Breast epithelium (tissue), 4 donors: ENCODE measurements at places on chromosomes 13 and 19.

GRCh38 chr19:2287585-2288337 lies 5.8 kb upstream of the PEAK3 start:
- DNase-seq: no peak
- no peak overlapping the region for H3K4me3 ChIP-seq
- no peak overlapping the region for H3K27ac ChIP-seq
- H3K4me1 ChIP-seq: peaks cover 21% of the 10 kb centered on the region

DNA sequence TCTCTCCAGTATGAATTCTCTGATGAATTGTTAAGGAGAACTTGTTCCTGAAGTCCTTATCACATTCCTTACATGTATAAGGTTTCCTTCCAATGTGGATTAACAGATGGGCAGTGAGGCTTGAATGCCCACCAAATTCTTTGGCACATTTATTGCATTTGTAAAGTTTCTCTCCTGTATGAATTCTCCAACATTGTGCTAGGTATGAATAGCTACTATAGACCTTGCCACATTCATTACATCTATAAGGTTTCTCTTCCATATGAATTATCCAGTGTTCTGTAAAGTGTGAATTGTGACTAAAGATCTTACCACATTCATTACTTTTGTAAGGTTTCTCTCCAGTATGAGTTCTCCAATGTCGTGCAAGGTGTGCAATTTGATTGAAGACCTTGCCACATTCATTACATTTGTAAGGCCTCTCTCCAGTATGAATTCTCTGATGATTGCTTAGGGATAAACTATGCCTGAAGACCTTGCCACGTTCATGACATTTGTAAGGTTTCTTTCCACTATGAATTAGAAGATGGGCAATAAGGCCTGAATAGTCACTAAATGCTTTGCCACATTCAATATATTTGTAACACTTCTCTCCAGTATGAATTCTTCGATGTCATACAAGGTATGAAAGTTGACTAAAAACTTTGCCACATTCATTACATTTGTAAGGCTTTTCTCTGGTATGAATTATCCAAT lies 20.4 kb downstream of the ZNF578 start:
- DNase-seq: no peak
- H3K4me3 ChIP-seq: no peak overlapping the region
- H3K4me1 ChIP-seq: no peaks in the 10 kb centered on the region
- no peak overlapping the region for H3K27ac ChIP-seq

DNA sequence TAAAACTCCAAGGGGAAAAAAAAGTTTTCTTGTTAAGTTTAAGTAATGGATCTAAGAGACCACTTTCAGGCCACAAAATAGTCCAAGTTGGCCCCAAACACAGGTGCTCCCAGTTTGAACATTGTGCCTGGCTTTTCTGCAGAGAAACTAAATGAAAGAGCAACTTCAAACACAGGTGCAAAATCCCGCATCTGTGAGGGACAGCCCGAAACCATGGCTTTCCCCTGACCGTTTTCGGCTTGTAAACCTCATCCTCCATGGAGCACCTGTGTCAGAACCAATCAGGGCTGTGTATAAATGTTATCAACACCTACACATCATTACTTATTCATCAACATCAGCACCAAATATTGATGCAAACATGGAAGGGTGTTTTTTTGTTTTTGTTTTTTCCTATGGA lies 126.8 kb upstream of the OBI1 start:
- no peaks in the 10 kb centered on the region for H3K4me1 ChIP-seq
- peaks cover 5% of the 10 kb centered on the region for H3K27me3 ChIP-seq
- no peaks in the 10 kb centered on the region for H3K36me3 ChIP-seq
- no peak overlapping the region for H3K27ac ChIP-seq
- H3K4me3 ChIP-seq: no peak overlapping the region
- no peak for DNase-seq

DNA sequence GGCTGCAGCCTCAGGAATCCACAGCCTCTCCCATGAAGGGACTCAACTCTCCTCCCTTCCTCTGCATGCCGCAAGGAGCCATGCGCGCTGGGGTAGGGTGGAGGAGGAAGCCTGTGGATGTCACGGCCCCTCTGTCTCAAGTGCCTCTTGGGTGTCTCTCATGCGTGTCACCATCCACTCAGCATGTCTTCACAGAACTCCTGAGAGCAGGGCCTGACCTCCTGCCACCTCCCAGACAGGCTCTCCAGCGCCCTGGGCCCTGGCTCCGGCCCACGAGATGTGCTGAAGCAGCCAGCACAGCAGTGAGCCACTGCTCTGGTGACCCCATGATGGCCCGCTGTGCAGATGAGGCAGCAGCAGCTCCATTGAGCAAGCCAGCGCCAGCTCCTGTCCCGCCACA lies 25.9 kb upstream of the SPACA7 start:
- H3K4me3 ChIP-seq: no peak overlapping the region
- DNase-seq: no peak
- H3K4me1 ChIP-seq: no peaks in the 10 kb centered on the region
- H3K27ac ChIP-seq: no peak overlapping the region
- H3K36me3 ChIP-seq: no peaks in the 10 kb centered on the region
- no peaks in the 10 kb centered on the region for H3K27me3 ChIP-seq
